ENCODE measurements at places on chromosomes 11 and 22.

DNA sequence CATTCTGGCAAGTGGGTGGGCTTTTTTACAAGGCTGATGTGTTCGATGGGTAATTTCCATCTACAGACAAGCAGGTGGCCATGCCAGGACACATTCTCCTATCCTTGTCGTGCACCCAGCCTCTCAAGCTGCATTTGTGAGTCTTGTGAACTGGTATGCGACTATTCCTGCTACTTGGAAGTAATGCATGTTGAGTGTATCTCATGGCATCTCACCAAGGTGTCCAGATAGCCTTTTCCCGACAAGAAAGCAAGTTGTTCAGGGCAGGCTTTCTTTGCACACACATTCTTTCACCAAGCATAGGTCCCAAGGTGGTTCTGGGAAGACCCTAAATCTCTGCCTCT, 18.8 kb upstream of the SYT13 start:
- no peak for DNase-seq

GRCh38 chr11:15830741-15831428, 525.5 kb downstream of the SOX6 start:
- DNase-seq, result no peak

DNA sequence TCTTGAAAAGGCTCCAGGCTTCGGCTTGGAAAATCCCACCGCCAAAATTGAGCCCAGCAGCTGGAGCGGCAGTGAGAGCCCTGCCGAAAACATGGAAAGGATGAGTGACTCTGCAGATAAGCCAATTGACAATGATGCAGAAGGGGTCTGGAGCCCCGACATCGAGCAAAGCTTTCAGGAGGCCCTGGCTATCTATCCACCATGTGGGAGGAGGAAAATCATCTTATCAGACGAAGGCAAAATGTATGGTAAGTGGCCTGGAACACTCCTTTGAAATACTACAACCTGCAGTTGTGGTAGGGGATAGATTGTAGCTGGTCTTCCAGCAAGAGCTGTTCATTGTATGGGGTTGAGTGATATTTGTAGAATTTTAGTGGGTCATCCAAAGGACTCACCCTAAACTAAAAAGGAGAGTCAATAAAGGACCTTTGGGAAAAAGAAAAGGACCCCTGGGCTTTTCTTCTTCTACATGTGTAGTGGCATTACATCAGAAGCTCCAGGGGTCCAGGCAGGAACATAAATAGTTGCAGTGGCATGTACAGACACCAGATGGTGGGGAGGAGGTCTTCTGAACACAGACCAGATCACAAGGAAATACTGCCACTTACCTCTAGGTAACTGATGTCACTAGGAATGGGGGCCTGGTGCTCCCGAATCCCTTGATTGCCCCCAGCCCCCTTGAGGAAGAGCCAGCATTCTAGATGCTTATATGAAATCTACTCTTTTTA, 90.1 kb downstream of the TEAD1 start:
- no peak for DNase-seq

DNA sequence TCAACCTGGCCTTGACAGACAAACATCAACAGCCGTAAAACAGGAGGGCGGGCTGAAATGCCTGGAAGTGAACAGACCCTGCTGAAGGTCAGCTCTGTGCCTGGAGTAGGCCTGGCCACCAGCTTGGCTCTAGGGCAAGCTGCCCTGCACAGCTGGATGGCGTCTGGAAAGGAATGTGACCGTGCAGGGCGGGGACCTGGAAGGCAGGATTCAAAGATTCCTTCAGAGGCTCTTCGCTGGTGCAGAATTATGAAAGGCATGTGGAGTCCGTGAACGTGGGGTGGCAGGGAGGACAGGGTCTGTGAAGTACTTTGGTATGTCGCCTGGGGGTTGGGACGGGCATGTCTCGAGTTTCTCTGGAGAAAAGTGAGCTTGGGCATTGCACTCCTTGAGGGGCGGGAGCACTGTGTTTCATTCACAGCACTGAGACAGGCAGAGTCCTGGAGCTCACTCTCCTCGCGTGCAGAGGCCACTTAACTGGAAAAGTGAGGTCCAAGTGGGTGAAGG, 1.5 kb downstream of the EHD1 start:
- no peak for DNase-seq

- DNase-seq, result no peak
These were observed 234.8 kb downstream of the CASP12 start for GRCh38 chr11:104663190-104664140.

- no peak for DNase-seq
These were observed 1.6 kb downstream of the PPP2R1B start for GRCh38 chr11:111764621-111765020.

- DNase-seq, result no peak
These were observed 51.0 kb downstream of the CD6 start for GRCh38 chr11:61022311-61023085.

DNA sequence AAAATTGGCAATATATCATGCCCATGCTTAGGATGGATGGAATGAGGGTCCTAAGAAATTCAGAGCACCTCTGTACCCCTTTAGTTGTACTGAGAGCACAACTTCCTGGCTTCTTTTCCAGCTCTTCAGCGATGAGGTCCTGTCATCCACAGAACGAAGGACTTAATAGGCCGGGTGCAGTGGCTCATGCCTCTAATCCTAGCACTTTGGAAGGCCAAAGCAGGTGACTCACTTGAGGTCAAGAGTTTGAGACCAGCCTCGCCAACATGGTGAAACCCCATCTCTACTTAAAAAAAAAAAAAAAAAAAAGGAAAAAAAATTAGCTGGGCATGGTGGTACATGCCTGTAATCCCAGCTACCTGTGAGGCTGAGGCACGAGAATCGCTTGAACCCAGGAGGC, 125.3 kb upstream of the BMAL1 start:
- no peak for DNase-seq

DNA sequence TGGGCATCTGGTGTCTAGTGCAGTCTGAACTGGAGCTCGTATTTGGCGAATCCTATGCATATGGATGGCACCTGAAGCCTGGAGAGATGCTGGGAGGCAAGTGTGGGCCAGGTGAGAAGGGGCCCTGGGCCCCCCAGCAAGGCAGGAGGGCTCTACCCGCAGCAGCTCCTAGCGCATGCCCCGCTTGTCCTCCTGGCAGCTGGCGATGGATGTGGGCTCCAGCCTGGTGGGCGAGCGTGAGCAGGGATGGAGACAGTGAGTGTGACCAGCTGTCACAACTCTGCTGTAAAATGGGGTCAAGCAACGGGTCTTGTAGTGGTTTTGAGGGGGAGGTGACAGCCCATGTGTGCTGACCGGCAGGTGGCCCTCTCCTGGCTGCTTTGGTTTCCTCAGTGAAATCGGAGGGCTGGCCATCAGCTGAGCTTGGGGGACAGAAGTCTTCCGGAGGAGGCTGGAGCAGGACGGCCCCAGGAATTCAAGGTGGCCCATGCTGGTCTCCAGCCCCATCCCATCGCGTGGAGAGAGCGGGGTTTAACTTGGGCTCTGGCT, 12.0 kb downstream of the FRMD8 start:
- no peak for DNase-seq

DNA sequence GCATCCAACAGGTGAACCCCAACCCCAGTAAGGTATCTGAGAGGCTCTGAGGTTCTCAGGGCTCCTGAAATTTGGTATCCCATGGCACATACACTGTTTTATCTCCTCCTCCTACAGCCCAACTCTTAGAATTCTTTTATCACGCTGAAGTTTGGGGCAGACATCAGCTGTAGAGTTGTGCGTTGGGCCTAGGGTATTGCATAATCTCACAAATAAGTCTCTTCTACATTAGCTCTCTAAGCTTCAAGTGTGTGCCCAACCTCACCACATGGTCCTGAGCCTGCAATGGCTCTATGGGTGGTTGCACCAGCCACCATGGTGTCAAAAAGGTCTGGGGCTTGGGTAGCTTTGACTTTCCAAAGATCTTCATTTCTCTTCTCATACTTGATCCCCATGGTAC, 603.0 kb downstream of the BUD13 start:
- no peak for DNase-seq

DNA sequence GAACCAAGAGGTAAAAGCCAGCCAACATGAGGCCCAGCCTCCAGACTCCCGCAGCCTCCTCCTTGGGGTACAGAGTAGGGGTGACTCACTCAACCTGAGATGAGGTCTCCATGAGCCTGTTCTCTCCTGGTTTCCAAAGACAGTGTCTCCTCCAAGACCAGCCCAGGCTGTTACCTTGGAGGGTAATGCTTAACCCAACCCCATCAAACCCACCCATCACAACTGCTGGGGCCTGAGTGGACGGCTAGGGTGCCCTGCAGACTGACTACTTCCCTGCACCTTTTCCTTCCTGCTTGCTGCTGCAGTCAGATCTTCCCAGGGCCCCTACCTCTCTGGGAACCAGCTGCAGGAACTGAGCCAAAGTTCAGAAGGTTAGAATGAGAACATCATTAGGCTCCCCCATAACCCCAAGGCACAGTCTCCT, 5.1 kb upstream of the NOL12 start:
- DNase-seq, result no peak

GRCh38 chr11:133992121-133992520, 35.4 kb upstream of the IGSF9B start:
- no peak for DNase-seq

- DNase-seq, result no peak
These were observed 5.4 kb downstream of the SEC14L2 start for GRCh38 chr22:30402028-30402765.

- DNase-seq, result no peak
These were observed 131.4 kb downstream of the PKNOX2 start for GRCh38 chr11:125295931-125296330.

GRCh38 chr11:19026862-19027261, 33.7 kb downstream of the MRGPRX2 start:
- no peak for DNase-seq

- DNase-seq, result no peak
These were observed 4.9 kb downstream of the DERL3 start for GRCh38 chr22:23833911-23834317.

DNA sequence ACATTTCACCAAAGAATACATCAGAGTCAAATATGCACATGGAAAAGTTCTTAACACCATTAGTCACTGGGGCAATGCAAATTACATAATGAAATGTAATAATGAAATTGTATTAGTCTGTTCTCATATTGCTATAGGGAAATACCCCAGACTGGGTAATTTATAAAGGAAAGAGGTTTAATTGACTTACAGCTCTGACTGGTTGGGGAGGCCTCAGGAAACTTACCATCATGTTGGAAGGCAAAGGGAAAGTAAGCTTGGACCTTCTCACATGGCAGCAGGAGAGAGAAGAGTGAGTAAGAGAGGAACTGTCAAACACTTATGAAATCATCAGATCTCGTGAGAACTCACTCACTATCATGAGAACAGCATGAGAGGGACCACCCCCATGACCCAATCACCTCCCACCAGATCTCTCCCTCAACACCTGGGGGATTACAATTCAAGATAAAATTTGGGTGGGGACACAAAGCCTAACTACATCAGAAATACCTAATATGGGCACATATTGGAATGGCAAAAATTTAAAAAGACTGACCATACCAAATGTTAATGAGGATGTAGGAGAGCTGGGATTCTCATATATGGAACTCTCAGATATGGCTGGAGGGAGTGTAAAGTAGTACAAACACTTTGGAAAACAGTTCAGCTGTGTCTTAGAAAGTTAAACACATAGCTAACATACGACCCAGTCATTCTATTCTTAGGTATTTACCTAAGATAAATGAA, 65.1 kb upstream of the CD44 start:
- no peak for DNase-seq

GRCh38 chr11:83702796-83703195, 416.6 kb upstream of the CCDC90B start:
- DNase-seq, result no peak

DNA sequence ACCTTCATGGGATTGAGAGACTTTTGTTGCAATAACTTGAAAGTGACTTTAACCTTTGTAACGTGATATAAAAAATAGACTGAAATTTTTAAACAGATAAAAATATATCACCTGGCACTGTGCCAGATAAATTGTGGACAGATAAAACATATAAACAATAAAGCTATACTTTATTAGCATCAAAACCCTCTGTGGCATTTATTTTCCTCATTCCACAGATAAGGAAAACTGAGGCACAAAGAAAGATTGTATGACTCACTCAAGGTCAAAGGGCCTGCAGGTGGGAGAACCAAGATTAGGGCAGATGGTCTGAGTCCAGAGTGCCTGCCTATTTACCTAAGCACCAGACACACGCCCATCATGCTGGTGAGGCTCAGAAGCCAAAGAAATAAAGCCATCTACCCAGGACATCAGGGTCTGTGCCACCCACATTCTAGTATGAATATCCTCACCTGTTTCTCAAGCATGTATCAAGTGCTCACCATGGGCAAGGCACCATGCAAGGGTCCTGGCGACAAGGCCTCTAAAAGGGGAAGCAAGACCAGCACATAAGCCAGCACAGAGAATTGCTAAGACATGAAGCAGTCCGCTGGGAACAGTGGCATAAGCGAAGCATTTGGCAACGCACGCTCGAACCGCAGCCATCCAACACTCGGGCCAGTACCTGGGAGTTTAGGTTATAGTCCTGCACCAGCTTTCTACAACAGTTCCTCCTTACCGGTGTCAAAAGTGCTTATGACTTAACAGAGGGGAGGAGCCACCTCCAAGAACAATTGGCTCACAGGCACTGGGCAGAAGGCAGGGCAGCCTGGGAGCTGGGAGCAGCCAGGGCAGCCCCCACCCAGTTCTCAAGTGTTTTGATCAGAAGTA, 17.6 kb downstream of the MYH9 start:
- DNase-seq, result no peak

DNA sequence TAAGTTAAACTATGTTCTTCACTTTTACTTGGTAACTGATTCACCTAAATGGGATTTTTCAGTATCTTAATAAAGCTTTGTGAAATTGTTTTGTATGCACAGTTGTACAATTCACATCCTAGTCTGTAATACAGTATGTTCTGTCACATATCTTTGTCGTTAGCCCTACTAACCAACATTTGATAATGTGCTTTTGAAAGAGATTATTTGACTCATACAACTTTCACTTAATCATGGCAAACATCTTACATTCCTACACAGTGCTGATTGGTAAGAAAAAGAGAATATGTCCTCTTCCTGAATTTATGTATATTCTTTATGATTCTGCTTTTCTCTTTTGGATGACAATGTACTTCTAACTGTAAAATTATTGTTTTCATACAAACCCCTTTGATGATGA, 234.5 kb downstream of the METTL15 start:
- DNase-seq, result no peak

DNA sequence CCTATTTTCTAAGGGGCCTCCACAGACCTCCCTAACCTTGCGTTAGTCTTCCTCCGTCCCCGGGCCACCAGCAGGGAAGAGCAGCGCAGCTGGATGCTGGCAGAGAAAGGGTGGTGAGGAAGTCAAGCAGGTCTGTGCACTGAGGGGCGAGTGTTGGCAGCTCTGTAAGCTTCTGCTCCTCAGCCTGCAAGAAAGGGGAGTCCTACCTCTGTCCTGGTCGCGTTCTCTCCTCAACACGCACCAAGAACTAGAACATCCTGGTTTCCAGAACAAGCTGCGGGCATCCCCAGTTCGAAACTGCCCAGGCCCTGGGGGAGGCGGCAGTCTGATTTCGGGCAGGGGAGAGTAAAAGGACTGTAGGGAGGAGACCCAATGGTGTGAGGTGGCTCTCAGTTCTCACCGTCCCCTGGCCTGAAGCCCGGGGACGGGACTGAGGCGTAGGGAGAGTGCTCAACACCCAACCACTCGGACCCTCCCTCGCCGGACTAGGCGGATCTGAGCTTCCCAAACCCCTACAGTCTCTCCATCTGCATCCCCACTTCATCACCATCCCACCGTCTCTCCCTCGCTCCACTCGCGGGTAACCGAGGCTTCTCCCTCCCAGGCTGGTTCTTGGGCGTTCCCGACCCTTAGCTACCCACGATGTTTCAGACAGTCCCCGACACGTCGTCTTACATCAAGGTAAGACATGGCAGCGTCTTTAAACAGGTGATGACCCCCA, 7.7 kb upstream of the FLI1 start:
- no peak for DNase-seq

Data from SIG-M5 (cell line).